ENCODE measurements at places on chromosomes 7 and 10.

DNA sequence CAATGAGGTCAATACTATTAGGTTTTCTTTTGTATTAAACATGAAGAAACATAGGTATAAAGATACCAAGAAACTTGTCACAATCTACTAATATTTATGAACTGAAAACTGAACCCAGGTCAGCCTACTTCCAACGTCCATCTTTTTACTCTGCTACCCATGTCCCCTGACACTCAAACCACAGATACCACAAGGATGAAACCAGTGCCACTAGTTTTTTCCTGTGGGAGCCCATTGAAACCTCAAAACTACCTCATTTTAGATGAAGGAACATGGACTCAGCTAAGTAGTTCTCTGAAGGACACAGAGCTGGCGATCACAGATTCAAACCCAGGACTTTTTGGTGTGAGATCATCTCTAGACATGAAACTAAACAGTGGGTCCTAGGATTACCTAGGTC lies 6.8 kb downstream of the TET1 start:
- no peak for DNase-seq

- DNase-seq = no peak
These were observed 627.2 kb downstream of the SUGCT start for GRCh38 chr7:40761762-40762560.

- DNase-seq = no peak
These were observed 64.9 kb upstream of the MYO3A start for GRCh38 chr10:25869067-25869591.

DNA sequence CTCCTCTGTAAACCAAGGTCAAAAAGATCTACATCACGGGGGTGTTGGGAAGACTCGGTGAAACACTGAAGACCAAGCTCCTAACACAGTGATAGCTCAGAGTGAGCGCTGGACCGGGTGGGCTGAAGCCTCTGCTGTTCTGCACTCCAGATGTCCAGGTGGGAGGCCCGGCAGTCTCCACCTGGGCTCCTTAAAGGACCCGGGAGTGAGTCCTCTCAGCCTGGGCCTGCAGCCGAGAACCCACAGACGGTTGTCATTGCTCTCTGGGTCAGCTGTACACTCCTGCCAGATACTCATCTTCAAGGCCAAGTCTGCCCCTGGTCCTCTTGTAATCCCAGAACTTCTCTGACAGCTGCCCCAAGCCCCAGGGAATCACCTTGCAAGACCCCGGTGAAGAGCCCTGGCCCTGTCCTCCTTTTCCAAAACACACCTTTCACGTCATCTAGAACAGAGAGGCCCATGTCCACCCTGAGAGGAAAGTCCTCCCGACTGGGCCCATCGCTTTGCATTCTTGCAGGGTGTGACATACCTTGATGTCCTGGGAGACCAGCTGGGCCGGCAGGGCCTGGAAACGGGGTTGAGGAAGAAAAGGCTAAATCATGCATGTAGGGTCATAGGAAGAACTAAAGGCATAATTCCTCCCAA lies 43.7 kb downstream of the COL17A1 start:
- no peak for DNase-seq

GRCh38 chr7:107180378-107180777 lies 11.6 kb downstream of the HBP1 start:
- DNase-seq = no peak

- no peak for DNase-seq
These were observed 527.4 kb upstream of the IGFBP3 start for GRCh38 chr7:46448478-46448877.

DNA sequence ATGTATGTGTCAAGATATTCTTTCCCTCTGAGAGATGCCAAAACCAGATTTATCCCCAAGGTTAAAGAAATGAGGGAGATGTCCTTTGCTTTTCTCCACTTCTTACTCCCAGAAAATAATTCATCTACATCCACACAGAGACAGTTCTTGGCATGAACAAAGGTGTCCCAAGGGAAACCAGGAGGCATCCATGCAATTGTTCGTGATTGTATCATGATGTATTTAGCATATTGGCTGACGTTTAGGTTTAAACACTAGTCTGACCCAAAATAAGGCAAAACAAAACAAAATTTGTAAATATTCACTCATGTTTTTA lies 223.9 kb downstream of the C7orf25 start:
- DNase-seq = no peak

DNA sequence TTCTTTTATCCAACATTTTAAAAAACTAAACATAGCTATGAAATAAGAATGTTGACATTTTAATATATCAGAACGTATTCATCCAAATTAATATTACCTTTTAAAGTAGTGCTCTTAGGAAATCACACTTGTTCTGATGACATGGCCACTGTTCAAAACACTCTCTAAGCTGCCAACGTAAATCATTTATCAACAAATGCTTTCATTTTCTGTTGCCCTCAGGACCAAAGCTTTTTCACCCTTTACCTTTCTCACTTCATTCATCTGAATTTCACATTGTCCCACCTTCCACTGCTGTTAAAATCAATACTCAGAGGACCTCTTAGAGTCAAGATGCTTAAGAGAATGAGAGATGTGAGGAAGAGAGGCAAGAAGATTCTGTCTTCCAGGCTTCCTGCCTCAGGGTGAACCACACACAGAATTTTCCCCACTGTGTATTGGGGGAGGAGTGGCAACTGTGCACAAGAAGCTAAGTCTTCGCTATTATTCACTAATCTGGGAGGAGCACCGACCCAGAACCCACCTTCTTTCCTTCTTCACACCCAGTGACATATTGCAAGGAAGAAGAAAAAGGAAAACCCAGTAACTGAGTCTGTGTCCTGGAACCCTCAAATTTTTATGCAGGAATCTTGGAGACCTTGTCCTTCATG lies 21.0 kb downstream of the HIBADH start:
- DNase-seq = no peak

GRCh38 chr7:6701860-6702259 lies 4.9 kb downstream of the ZNF12 start:
- DNase-seq = no peak

DNA sequence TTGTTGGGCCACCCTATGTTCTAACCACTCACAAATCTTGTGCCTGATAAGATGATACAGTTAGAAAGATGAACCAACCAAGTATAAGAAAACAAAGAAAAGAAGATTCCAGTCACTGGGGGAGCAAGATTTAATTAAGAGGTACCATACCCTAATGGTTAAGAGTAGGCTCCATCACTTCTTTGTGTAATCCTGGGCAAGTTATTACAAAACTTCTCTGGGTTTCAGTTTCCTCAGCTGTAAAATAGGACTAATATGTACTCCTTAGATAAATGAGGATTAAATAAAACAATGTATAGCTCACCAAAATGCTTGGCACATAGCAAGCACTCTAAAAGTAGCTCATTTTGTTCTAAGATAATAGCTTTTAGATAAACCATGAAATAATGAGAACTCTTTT lies 58.5 kb downstream of the ATAD1 start:
- no peak for DNase-seq

GRCh38 chr7:87110778-87111177 lies 41.5 kb upstream of the DMTF1 start:
- DNase-seq = no peak

GRCh38 chr7:50534690-50535290 lies 30.4 kb downstream of the DDC start:
- no peak for DNase-seq

GRCh38 chr10:94383530-94383929 lies 18.8 kb upstream of the TBC1D12 start:
- DNase-seq = no peak

GRCh38 chr10:51706225-51706624 lies 6.8 kb upstream of the CSTF2T start:
- no peak for DNase-seq

DNA sequence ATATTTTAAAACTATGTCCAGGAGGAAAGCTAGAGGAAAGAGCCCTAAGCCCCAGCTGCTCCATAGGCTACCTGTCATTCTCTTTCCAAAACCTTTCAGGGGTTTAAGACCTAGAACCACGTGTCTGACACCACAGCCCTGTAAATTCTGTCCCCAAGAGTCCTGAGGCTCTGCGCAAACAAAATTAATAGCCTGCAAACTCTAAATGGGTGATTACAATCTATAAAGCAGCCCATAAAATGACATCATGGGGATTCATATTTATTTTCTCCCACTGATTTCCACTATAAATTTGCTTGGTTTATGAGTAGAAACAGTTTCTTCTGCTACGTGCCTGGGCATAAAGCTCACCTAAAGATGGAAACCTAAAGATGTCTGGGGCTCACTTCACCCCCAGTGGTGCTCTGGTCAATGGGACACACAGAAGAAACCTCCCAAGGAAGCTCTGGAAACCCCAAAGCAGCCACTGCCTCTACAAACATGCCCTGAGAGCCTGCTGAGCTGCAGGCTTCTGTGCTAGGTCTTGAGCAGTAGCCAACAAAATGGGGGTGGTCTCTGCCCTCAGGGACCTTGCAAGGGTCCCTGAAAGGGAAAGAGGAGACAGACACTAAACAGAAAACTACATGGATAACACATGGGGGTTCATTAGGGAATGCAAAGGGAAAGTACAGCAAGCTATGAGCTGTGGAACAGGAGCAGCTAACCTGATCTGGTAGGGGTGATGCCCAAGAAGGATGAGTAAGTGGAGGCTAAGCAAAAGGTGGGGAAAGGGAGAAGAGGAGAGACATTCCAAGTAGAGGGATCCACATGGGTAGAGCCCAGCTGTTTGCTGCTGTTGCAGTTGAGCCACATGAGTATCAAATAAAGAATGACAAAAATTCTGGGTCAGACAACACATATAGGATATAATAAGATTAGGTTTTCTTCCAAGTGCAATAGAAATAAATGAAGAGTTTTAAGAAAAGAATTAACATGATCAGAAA lies 331.7 kb downstream of the KCNMA1 start:
- DNase-seq = no peak

DNA sequence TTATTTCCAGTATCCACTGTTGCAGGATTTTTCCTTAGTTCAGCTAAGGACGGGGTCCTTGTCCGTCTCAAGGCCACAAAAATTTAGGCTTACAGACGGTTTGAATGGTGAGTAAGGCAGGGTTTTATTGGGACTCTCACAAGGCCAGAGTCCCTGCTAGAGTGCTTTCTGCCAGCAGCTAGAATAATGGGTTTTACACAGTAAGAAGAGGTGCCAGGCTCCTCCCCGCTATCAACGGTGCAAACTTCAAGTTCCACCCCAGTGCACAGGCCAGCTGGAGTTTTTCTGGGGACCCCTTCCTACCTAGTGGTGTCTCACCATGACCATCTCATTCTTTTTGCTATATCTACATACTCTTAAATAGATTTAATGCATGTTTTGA lies 198.5 kb upstream of the KCTD7 start:
- no peak for DNase-seq

GRCh38 chr10:53536322-53536721 lies 763.7 kb upstream of the MBL2 start:
- no peak for DNase-seq

GRCh38 chr10:96446966-96447596 lies 66.6 kb downstream of the TLL2 start:
- DNase-seq = no peak

GRCh38 chr7:26681819-26682418 lies 182.5 kb downstream of the SKAP2 start:
- DNase-seq = peak; percentile 9

Data from NCI-H1092 (cell line).